SJCRH30 (cell line): ENCODE measurements at places on chromosomes 3 and 15. TPM values are rescaled to one million over a fixed set of nuclear protein-coding genes. Genes with fewer than 3 reads are reported as not detected.
A peak's percentile ranks its signal among the peaks of the same experiment; 100 is the strongest.

Gene ZNF662
- not detected in 2 replicates for total RNA-seq

DNA sequence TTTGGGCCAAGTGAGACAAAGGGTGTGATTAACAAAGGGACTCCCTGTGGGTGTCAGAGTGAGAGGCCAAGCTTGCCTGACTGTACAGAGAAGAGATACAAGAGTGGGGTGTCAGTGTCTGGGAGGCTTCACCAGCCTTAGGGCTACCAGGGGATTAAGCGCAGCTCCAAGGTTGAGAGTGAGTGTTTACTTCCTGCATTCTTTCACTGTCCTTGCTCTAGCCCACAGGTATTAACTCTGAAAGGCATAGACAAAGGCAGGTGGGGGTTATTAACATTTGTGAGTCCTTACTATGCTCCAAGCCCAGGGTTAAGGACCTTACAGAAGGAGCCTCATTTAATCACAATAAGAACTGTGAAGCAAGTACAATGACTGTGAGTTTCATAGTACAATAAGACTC, 107.6 kb downstream of the IL20RB start:
- DNase-seq = no peak

Gene SERINC4
- total RNA-seq = not detected in 2 replicates

GRCh38 chr3:116318370-116318769, 126.9 kb downstream of the LSAMP start:
- DNase-seq = peak; percentile 28

DNA sequence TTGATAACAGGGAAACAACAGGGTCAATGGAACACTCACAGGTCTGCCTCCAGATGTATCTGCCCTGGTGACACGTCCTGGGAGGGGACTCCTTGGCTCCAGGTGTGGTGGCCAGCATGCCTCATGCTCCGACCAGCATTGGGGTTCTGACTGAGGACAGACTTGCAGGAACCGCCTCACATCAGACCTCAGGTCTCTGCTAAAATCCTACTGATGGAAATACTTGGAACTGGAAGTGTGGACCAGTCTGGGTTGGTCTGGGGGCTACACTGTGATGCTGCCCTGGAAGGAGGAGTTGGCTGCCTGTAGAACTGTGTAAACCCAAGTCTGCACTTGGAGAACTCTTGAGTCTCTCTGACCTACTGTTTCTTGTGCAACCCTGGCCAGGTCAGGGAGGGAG, 17.1 kb upstream of the KY start:
- no peak for DNase-seq

- no peak for DNase-seq
Measured at GRCh38 chr3:188338086-188338485, 184.1 kb downstream of the LPP start.

- no peak for DNase-seq
Measured at GRCh38 chr3:89649431-89649830, 542.0 kb downstream of the EPHA3 start.

- peak; percentile 42 for DNase-seq
Measured at GRCh38 chr3:61562721-61563312, 1.4 kb downstream of the PTPRG start.

- DNase-seq = peak; percentile 93
Measured at GRCh38 chr3:193872265-193872753, 263.6 kb upstream of the HES1 start.

DNA sequence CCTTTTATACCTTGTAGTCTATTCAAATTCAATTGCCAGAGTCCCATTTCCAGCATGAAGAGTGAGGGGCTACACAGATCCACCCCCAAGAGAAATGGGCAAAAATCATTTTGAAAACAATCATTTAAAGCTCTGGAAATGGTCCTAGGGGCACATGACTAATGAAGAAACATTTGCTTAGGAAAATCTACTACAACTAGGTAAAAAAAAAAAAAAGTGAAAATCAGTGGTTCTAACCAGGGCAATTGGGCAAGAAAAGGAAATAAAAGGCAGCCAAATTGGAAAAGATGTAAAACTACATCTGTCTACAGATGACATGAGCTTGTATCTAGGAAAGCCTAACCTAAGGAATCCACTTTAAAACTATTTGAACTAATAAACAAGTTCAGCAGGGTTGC, 9.4 kb downstream of the IMPG2 start:
- DNase-seq = no peak

DNA sequence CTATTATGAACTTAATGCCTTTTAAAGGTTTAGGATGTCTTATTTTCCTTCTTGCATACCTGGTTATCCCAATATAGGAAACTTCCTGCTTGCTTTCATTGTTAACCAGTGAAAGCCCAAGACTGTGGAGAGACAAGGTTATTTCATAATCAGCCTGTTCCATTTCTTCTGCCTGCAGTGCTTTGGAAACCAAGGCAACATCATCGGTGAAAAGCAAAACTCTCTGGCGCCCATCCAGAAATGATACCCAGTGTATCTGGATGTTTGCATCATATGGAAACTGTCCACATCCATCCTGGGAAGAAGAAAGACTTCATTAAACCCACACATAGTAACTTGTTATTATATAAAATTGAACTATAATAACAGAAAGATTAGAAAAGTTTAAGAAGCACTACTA, 170.1 kb downstream of the VPS13C start:
- no peak for DNase-seq

Gene VIPR1
- total RNA-seq = not detected in 2 replicates
